CD4-positive, alpha-beta T cell treated with Interleukin-15 for 1 hour (primary cell): ENCODE measurements at places on chromosomes 16 and 17.

DNA sequence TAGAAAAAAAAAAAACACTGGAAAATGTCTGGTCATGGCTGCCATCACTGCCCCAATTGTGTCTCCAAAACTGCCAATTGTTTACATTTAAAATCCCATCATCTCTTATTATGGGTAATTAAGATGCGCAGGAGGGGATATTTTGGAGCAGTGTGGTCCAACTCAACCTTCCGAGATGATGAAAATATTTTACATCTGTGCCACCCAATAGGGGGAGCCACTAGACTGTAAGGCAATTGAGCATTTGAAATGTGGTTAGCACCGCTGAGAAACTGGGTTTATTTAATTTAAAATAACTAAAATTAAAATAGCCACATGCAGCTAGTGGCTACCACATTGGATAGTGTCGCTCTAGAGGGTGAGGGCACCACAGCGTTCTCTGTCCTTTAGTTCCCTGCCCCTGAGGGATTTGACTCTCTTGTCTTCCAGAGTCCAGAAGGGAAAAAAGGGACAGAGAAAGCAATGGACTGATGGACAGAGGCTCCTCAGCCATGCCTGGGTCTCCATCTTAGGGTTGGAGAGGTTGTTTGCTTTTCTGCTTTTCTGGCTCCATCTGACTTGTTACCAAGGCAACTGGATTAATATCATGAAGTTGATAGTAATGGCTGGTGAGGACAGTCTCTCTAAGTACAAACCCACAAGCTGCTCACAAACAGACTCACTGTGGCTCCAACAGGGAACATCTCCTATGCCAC, 3.5 kb downstream of the MPO start:
- no peak for DNase-seq

GRCh38 chr17:33220036-33220435, 73.1 kb downstream of the ASIC2 start:
- DNase-seq: no peak

DNA sequence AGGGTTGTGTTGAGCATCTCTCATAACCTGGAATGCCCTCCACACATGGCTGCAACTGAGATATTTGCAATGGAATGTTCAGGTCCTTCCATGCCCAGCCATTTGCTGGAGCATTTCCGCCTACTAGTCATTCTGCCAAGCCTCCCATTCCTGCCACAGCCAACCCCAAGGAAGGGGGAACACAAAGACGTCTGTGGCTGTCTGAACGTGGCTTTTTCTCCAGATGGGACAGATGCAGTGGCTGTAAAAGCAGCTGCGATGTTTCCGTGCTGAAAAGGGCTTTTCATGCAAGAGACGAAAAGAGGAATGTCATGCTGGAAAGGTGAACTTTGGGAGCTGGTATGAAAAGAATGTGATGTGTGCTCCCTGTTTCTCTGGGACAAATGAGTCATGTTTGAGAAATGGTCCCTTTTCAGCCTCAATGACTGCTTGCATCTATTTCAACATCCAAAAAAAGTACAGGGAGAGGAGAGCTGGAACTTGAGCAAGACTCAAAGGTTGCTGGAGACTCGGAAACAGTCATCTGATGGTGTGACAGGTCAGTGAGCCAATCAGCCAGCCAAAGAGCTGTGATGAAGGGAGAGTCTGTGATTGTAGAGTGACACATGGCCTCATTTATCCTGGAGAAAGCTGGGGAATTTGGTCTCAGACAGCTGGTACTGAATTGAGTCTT, 208.9 kb downstream of the SHISA9 start:
- no peak for DNase-seq

- no peak for DNase-seq
Measured at GRCh38 chr17:55962951-55963401, 190.3 kb upstream of the ANKFN1 start.

DNA sequence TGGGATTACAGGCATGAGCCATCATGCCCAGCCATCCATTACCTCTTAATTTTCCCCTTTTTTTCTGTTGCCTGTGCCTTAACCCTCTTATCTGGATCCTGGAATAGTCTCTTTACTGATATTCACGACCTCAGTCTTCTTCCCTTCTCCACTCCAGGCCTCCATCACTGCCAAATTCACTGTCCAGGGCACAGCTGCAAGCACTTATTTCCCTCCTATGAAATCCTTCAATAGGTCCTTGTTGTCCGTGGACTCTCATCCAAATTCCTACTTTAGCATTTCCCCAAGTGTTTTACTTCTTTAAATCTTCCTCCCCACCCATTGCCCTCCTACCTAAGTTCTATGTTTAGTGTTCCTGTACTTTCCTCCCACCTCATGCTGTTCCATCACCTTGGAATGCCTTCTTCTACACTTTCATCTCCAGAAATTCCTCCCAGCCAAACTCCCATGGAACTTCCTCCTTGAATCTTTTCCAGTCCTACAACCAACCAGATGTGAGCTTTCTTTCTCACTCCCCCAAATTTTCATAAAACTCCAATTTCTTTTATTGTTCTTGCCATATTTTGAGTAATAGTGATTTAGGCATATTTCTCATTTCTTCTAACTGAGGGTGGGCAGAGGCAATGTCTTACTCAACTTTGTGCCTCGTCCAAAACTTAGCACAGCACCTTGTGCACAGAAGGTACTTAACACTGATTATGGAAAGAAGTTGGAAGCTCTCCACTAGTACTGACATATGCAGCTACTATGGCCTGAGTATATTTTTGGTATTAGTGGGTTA, 35.3 kb downstream of the FAM20A start:
- DNase-seq: no peak

GRCh38 chr17:82272495-82273326, 789 bp downstream of the CSNK1D start:
- DNase-seq: peak; percentile 62
